ENCODE measurements at places on chromosomes 5 and 9.

DNA sequence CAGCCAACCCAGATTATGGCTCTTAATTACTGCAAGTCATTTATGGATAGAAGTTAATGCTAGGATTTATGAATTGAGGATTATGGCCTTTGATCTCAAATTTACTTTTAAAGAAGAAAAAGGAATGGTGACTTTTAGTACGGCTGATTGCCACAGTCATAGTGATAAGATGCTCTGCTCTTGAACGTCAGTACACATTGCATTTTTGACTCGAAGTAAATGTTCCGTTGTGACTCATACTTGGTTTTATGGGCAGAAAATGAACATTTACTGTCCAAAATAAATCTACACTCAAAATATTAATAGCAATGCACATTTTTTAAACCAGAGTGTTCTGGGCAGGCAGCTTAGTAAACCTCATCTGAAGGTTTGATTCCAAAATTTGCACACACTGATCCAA lies 830 bp downstream of the ADAMTSL1 start:
- DNase-seq: no peak

GRCh38 chr9:129145841-129146292 lies 32.2 kb downstream of the IER5L start:
- DNase-seq: no peak

- no peak for DNase-seq
Measured at GRCh38 chr5:114435885-114436299, 74.0 kb downstream of the KCNN2 start.

- no peak for DNase-seq
Measured at GRCh38 chr5:150710165-150710564, 9.3 kb upstream of the RBM22 start.

- DNase-seq: no peak
Measured at GRCh38 chr5:98827161-98827560, 53.7 kb downstream of the RGMB start.

DNA sequence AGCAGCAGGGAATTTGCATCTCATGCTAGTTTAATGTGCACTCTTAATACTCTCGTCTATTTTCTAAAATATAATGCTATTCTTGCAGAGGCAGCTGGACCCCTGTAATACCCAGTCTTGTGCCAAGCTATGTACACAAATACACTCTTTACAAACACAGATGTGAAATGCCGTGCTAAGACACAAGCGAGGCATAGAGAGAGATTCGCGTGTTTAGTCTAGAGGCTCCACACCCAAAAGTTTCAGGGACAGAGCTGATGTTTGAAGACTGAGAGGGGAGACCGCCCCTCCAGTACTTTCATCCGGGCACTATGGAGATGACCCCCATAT lies 1.2 kb downstream of the DPYSL3 start:
- DNase-seq: no peak

GRCh38 chr5:83523929-83524328 lies 52.4 kb downstream of the VCAN start:
- DNase-seq: no peak

GRCh38 chr5:141001844-141002604 lies 35.7 kb downstream of the PCDHAC2 start:
- DNase-seq: peak; percentile 6

Data from NCI-H1417 treated with DMSO at 0.1 percent for 48 hours (cell line).